ENCODE measurements at places on chromosomes 16 and 17.

DNA sequence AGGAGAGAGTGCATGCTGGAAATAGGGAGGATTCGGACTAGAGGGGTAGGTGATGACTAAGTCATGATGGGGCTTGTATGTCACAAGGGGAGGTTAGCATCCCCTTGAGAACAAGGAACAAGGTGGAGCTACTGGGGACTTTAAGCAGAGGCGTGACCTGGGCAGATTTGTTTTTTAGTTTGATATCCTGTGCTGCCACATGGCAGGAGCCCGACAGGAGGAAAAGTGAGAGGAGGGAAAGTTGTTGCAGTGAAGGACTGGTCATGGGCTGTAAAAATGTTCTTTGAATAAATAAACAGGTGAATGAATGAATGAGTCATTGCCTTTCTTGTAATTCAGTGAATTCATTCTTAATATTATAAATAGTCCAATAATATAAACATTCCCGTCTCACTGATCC lies 365.1 kb upstream of the CDH5 start:
- DNase-seq: no peak

DNA sequence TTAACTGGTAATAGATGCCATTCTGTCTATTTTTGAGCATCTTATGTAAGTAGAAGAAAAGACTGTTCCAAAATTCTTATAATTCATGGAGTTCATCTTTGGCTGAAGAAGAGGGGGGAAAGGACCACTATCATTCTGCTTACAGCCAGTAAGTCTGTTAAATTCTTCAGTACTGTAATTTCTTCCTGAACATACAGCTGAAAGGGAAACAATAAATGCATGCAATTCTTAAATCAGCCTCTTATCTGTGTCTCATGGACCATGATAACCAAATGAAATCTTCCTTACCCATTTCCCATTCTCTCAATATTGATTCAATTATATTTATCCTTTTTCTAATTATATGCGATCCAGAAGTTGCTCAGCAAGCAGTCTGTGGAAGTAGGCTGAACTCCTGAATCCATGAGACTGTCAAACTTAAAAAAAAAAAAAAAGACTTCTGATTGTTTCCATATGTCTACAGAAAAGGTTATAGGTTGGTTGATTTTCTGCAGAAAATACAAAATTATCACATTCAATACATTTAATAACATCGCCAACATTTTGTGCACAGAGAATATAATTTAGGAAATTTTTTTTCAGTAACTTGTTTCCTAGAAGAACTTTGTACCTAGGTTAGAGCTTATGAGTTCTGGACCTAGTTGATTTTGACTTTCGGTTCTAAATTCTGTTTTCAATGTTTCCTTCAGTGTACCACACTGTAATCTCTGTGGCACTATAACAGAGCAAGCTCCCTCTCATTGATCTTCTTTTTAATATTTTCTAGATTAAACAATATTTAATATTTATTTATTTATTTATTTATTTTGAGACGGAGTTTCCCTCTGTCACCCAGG lies 1.2 kb upstream of the ABCA9 start:
- DNase-seq: no peak

- DNase-seq: no peak
Observed at GRCh38 chr16:53087101-53087500, 32.3 kb downstream of the CHD9 start.

GRCh38 chr17:65389426-65389825 lies 172.0 kb downstream of the AXIN2 start:
- DNase-seq: no peak

DNA sequence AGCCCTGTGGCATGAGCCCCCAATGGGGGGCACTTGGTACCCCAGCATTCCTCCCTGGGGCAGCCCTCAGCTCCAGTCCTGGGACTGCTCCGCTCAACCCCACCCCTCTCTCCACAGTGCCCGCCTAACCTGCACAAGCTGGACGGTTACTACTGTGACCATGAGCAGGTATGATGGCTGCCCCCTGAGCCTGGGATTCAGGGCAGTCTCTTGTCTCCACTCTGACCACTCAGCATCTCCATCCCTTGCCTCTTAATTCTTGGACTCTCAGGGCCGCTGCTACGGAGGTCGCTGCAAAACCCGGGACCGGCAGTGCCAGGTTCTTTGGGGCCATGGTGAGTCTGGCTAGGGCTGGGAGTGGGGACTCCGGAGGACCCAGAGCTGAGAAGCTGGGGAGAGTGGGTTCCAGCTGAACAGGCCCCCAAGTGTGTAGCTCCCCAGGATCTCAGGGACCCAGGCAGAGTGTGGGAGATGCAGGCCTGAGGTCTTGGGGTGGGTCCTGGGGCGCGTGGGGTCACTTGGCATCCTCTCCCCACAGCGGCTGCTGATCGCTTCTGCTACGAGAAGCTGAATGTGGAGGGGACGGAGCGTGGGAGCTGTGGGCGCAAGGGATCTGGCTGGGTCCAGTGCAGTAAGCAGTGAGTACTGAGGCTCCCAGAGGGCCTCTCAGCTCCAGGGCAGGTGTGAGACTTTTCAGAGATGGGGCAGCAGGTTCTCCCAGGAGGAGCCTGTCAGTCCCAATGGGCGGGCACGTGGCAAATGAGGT lies 18.0 kb downstream of the ADAM11 start:
- DNase-seq: no peak

GRCh38 chr16:68091380-68092261 lies 6.5 kb downstream of the NFATC3 start:
- DNase-seq: no peak

DNA sequence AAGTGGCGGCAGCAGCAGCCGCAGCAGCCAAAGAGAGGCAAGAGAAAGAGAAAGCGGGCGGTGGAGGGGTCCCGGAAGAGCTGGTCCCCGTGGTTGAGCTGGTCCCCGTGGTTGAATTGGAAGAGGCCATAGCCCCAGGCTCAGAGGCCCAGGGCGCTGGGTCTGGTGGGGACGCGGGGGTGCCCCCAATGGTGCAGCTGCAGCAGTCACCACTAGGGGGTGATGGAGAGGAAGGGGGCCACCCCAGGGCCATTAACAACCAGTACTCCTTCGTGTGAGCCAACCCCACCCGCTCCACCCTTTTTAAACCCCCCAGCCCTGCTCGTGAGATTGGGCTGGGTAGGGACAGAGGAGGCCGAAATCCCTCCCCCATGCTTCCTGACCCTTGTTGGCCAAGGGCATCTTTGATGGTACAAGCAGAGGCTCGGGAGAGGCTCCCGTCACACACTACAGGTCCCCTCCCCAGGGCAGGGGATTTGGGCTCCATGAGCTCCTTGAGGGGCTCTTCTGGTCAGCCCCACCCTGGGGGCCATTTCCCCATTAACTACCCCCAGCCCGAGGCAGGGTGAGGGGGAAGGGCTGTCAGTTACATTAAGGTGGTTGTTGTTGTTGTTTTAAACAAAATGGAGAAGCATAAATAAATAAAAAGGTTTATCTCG lies 4.6 kb upstream of the ATP2A1 start:
- no peak for DNase-seq

- DNase-seq: no peak
Observed at GRCh38 chr17:42878123-42878880, 22.3 kb upstream of the G6PC1 start.

DNA sequence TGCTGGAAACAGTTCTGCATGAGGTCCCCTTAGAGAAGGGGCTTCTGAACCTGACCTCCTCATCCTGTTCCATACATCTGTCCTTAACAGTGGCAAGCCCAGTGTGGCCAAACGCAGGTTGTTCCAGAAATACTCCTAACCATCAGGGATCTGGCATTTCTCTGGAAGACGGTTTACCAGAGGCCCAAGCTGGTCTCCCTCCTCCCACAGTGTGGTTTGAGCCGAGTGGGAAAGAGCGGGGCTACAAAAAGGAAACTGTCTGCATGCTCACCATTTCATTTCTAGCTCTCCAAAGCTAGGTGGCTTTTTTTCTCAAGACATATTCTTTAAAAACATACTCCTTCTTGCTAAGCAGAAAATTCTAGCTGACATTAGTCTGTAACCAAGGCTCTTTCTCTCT lies 6.0 kb downstream of the MXRA7 start:
- no peak for DNase-seq

- no peak for DNase-seq
Observed at GRCh38 chr16:79013930-79014660, 586.4 kb downstream of the MAF start.

GRCh38 chr16:54400261-54400660 lies 113.7 kb upstream of the IRX3 start:
- no peak for DNase-seq

- no peak for DNase-seq
Observed at GRCh38 chr17:7484919-7485377, 782 bp downstream of the POLR2A start.

- DNase-seq: no peak
Observed at GRCh38 chr17:64998436-64999190, 57.9 kb downstream of the GNA13 start.

- DNase-seq: no peak
Observed at GRCh38 chr16:77290451-77291115, 91.4 kb downstream of the SYCE1L start.

DNA sequence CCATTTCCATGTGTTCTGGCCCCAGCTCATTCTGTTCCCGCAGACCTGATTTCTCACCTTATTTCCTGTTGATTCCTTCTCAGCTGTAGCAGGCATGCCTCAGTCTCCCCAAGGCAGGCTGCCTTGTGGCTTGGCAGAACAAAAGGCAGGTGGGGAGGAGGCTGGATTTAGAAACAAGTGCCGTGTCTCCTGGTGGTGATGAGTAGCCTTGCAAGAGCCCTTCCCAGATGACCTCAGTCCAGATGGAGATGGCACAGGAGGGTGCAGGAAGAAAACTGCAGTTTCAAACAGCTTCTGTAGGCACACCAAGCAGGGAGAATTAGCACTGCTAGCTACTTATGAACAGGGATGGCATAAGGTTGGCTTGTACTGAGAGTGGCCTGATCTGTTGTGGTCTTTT lies 64.6 kb downstream of the ARHGAP44 start:
- DNase-seq: no peak

GRCh38 chr17:59027750-59028149 lies 78.9 kb downstream of the TRIM37 start:
- DNase-seq: no peak

GRCh38 chr17:79281803-79282202 lies 207.2 kb downstream of the ENGASE start:
- no peak for DNase-seq

GRCh38 chr17:73534209-73534909 lies 109.9 kb downstream of the SDK2 start:
- no peak for DNase-seq

GRCh38 chr17:40074871-40075200 lies 12.1 kb downstream of the THRA start:
- no peak for DNase-seq

DNA sequence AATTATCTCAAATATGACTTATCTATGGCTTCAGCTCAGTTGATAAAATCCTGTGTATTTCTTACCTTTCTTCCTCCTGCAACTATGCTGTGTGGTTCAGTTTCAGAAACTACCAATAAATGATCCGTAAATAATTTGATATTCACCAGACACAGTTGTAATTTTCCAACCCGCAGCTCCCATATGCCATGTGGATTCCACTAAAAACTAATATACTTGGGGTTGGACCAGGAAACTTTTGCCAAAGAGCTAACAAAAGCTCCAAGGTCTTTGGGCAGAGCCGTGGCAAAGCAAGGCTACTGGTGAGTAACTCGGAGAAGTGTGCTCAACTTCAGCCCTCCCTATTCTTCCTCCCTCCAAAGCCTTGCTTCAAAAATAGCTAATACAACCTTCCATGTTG lies 2.3 kb upstream of the CHST6 start:
- DNase-seq: no peak

- DNase-seq: no peak
Observed at GRCh38 chr16:85148931-85149330, 36.7 kb upstream of the CIBAR2 start.

DNA sequence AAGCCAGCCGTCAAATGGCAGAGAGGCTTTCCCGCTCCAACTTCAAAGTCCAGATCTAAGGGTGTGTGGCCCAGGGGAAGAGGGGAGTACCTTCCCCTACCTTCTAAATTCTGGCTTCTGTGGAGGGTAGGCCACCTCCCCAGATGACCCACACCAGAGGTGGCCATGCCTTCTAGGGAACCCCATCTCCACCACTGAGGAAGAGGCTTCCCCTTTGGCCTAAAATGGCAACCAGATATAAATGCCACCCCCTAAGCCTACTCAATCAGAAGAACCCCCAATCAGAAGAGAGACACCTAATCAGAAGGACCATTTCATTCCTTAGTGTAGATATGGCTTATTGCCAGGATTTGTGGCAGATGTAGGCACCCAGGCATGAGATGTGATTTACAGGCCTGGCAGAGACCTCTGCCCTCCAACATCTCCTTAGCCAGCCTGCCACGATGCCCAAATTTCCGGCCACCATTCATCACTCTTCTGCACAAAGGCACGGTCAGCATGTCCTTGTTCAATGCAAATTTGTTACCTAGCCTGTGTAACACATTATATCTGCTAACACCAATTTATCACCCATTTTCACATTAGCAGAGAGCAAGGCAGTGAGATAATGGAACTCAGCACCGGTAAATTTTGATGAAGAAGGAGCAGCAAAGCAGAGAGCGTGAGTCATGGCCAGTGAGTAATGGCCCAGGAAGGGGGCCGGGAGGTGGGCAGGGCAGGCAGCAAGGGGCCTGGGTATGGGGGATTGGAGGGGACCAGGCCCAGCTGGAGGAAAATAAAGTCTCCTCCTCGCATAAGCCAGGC lies 1.2 kb upstream of the MGAT5B start:
- DNase-seq: peak; percentile 24

GRCh38 chr16:787321-787966 lies 737 bp downstream of the RPUSD1 start:
- DNase-seq: no peak

DNA sequence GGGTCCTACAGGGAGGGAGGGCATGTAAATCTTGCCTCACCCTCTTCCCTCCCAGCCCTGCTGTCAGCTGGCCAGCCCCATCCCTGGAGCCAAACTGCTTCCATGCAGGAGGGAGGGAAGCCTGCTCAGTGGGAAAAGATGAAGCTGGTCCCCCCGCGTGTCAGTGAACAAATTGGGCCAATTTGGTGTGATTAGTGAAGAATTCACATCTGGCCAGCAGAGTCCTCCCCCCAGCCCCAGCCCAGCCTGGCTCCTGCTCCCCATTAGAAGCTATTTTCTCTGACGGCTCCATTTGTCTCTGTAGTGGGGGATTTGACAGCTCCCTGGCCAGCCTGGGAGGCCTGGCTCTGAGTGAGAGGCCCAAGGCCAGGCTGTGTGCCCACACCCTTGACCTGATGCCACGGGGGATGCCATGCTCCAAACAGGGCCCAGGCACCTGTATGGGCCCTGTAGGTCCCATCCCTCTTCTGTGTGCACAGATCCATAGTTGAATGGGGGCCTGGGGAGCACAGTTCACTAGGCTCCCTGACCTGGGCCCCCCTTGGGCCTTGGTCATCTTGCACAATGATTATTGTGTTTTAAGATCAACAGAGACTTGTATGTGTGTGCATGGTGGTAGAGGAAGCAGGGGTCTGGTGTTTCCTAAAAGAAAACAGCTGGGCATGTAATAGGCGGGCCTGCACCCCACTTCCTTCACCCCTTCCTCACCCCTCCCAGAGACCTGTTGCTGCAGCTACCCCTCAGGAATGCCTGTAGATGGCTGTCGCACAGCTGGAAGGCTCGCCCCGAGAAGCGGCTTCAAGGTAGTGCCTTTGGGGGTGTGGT lies 50.7 kb upstream of the TAC4 start:
- no peak for DNase-seq

- DNase-seq: no peak
Observed at GRCh38 chr16:10150906-10151305, 31.3 kb downstream of the GRIN2A start.

- DNase-seq: no peak
Observed at GRCh38 chr16:85536411-85537330, 76.5 kb upstream of the GSE1 start.

All from non-pigmented ciliary epithelial cell (primary cell).